G401 (cell line): ENCODE measurements at places on chromosomes 7 and 10.

DNA sequence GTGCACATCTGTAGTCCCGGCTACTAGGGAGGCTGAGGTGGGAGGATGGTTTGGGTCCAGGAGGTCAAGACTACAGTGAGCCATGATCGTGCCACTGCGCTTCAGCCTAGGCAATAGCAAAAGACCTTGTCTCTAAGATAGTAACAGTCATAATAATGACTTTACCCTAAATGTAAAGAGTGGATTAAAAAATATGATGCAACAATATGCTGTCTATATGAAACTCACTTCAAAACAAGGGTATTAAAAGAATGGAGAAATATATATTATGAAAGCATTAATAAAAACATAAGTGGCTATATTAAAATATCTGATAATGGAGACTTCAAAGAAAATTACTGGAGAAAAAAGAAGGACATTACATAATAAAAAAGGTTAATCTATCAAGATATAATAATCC lies 5.7 kb downstream of the GNA12 start:
- DNase-seq, result no peak

GRCh38 chr7:116851175-116851574 lies 11.2 kb upstream of the CAPZA2 start:
- no peak for DNase-seq

DNA sequence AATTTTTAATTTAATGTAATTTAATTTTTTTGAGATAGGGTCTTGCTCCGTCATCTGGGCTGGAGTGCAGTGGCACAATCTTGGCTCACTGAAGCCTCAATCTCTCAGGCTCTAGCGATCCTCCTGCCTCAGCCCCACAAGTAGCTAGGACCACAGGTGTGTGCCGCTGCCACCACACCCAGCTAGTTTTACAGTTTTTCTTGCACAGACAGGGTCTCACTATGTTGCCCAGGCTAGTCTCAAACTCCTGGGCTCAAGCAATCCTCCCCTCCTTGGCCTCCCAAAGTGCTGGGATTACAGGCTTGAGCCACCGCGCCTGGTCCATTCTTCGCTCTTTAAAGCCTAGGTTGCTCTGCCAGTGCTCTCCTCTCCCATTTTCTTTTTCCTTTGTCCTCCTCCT lies 12.9 kb downstream of the CALML3 start:
- DNase-seq, result no peak

GRCh38 chr7:97847791-97848190 lies 24.4 kb downstream of the ASNS start:
- no peak for DNase-seq

GRCh38 chr7:13860734-13861133 lies 128.7 kb downstream of the ETV1 start:
- DNase-seq, result no peak

- DNase-seq, result no peak
These were observed 32.0 kb downstream of the PSMC2 start for GRCh38 chr7:103379270-103379975.

DNA sequence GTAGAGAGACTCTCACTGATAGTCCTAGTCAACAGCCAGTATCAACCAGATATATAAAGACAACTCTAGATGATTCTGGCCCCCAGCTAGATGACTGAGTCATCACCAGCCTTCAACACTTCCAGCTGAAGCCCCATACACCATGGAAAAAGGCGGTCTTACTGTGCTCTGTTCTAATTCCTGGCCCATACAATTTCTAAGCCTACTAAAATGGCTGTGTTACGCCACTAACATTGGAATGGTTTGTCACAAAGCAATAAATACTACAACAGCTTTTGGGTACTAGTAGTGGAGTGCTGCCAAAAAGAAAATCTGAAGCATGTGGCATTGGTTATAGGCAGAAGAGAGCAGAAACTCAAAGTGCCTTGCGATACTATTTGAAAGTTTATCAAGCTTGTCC lies 13.0 kb upstream of the TES start:
- no peak for DNase-seq

DNA sequence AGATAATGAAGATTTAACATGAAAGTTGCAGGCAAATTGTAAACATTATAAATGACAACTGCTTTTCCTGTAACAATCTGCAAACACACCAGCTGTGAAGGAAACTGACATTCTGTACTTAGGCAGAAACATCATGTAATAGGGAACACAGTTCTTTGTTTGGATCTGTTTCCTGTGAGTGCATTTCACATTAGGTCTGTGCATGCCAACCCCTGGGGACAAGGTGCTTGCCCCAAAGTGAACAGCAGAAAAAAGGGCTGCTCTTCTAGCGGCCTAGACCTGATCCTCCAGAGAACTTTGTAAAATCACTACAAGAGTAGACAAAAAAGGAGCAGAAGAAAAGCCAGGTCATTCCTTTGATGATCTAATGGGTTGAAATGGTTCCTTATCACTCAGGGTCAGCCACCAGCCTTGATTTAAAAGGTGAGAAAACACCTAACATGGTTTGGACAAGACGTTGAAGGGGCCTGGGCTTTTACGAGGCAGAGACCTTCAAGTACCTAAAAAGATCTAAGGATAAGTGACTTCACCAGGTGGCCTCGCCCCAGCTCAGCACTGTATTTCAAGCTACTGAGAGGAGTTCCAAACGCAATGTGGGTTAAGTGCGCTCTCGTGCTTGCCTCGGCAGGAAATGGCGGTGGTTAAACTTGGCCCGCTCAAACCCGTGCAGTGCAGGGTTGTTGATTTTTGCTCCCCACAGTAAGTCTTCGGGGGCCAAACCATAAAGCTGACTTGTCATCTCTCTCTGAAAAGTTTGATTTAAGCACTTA lies 249.7 kb downstream of the CREB5 start:
- no peak for DNase-seq

DNA sequence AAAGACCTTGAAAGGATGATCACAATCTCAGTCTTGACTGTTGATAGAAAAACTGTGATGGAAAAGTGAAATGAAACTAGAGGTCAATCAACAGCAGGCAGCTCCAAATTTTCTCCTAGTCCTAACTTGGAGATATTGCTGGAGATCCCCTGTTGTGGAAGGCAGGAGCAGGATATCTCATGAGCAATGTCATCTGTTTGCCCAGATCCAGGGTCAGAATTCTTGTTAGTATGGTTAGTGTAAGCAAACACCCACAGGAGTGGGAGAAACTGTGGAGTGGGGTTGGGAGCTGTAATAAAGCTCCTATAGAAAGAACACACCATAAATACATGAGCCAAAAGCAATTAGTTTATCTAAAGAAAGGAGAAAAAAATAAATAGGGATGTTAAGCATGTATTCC lies 169.0 kb downstream of the AKR1D1 start:
- no peak for DNase-seq

GRCh38 chr7:129831424-129832058 lies 121.2 kb downstream of the UBE2H start:
- DNase-seq, result no peak

GRCh38 chr7:20466543-20467021 lies 135.9 kb downstream of the ITGB8 start:
- no peak for DNase-seq

- no peak for DNase-seq
These were observed 200.3 kb downstream of the CACNB2 start for GRCh38 chr10:18340496-18341051.

- DNase-seq, result no peak
These were observed 174.0 kb upstream of the NEBL start for GRCh38 chr10:21071001-21071673.

- no peak for DNase-seq
These were observed 3.5 kb upstream of the NACAD start for GRCh38 chr7:45092100-45092930.

- DNase-seq, result no peak
These were observed 85.2 kb upstream of the CACNA2D1 start for GRCh38 chr7:82528577-82529310.

- no peak for DNase-seq
These were observed 83.7 kb downstream of the EBF3 start for GRCh38 chr10:129880191-129880870.
